ENCODE measurements at places on chromosomes 6 and 20.

- no peak for DNase-seq
These were observed 142.9 kb upstream of the OLIG3 start for GRCh38 chr6:137637121-137637520.

DNA sequence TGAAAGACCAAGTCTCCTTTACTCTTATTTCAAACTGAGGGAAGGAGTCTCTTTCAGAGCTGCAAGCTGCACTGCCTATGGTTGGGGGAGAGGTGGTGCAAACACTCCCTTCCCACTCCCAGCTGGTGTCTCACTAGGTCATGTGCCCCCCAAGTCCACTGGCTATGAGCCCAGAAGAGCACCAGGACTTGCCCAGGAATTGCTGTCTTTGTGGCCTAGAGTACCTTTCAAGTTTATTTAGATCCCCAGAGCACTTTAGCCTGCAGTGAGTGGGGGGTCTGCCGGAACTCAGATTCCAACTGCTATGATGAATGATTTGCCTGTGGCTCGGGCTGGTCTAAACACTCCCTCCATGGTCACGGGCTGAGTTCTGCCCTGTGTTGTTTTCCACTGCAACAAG is 192.6 kb upstream of the CITED2 start:
- no peak for DNase-seq

GRCh38 chr6:157034436-157035230 is 257.5 kb downstream of the ARID1B start:
- no peak for DNase-seq

- DNase-seq: no peak
These were observed 29.1 kb downstream of the TRAM2 start for GRCh38 chr6:52547647-52548352.

DNA sequence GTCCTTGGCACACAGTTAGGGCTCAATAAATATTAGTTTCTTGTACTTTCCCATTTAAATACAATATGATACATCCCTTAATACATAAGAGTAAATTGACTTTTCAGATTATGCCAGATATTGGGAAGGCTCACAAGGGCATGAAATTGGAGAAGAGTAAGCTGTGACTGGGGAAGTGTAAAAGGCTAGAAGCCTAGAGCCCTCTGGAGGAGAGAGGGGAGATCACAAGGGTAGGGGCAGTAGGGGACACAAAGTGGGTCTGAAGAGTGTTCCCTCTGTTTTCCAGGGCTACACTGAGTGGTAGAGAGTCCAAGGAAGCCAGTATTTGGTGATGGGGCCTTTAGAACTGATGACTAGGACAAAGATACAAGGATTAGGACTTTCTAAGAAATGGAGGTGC is 562.9 kb upstream of the CHD6 start:
- DNase-seq: no peak

DNA sequence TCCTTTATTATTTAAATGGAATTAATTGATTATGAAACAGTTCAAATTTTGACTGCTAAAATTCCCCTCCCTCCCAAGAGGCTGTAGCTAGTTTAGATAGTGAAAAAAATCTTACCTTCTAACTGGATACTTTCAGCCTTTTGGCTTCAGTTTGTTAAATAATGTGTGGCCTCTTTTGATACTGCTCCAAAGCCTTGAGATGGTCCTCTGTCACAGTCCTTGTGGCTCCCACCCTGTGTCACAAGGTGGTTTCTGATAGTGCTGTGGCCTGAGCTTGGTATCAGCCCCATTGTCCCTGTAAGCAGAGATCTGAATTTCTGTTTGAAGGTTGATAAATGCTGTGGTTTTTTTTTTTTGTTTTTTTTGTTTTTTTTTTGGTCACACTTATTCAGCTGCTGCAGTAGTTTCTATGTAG is 20.8 kb downstream of the PANK2 start:
- no peak for DNase-seq

DNA sequence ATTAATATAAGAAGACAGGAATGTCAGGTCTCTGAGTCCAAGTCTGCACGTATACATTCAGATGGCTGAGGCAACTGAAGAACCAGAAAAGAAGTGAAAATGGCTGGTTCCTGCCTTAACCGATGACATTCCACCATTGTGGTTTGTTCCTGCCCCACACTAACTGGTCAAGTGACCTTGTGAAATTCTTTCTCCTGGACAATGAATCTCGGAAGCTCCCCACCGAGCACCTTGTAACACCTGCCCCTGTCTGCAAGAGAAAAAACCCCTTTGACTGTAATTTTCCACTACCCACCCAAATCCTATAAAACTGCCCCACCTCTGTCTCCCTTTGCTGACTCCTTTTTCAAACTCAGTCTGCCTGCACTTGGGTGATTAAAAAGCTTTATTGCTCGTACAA is 140.4 kb downstream of the SYNE1 start:
- no peak for DNase-seq

- no peak for DNase-seq
These were observed 77.7 kb upstream of the CLDN20 start for GRCh38 chr6:155186052-155186658.

DNA sequence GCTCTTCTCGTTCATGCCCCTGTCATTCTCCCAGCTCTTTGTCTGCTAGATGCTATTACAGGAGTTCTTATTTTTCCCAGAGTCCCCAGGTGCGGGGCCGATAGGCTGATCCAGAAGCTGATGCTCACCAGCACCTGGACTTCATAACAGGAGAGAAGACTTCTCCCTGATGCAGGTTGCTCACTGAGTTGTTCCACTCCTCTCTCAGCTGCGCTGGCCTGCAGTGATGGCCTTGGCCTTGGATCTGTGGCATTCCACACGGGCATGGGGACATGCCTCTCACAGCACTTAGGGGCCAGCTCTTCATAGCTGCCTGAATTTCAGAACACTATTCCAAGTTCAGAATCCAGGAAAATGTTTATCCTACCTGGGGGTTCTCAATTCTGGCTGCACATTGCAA is 7.1 kb upstream of the TXNDC5 start:
- no peak for DNase-seq

DNA sequence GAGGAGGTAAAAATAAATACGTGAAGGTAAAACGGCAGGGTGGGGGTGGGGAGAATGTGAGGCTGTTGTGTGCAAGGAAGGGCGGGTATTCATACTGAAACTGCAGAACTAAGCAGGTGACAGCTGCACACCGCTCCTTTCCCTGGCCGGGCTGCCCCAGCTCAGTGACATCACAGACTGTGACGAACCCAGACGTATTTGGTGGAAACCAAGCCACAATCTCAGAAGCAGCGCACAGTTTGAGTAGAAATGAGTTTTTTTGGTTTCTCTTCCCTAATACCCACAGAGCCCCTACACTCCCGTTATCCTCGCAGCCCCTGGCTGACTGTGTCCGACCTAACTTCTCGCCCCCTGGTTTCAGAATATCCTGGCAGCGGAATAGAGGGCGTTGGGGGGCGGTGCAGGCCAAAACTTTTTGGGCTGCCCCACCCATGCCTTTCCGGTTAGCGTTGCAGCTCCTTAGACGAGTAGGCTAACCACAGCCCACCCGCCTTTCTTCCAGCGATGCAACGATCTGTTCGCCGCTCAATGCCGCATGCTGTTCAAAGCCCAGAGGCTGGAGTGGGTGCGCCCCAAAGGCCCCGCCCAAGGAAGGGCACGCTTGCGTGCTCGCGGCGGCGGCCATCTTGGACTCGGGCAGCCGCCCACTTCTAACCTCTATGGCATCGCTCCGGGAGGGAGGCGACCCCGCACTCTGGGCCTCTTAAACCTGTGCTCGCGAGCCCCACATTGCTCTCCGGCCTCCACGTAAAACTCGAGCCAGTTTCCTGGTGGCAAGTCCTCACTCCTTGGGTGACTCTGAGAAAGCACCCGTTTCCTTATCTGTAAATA is 9.1 kb downstream of the BAK1 start:
- peak; percentile 91 for DNase-seq

DNA sequence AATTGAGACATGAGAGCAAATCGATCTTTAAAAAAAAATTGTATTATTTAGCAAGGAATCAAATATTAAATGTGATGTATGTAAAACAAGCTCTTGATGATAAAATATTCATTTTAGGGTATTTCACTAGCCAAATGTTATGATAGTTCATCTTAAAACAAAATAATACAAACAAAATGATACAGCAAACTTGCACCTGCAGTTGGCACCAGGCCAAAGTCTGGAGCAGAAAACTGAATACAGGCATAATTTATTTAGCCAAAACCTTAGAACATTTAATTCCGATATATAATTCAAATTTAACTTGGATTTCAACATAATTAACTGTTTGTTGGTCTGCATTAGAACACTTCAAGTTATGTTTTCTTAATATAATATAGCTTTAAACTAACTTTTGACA is 60.9 kb downstream of the EPHA7 start:
- no peak for DNase-seq

- DNase-seq: no peak
These were observed 4.9 kb downstream of the POLR1C start for GRCh38 chr6:43521836-43522235.

DNA sequence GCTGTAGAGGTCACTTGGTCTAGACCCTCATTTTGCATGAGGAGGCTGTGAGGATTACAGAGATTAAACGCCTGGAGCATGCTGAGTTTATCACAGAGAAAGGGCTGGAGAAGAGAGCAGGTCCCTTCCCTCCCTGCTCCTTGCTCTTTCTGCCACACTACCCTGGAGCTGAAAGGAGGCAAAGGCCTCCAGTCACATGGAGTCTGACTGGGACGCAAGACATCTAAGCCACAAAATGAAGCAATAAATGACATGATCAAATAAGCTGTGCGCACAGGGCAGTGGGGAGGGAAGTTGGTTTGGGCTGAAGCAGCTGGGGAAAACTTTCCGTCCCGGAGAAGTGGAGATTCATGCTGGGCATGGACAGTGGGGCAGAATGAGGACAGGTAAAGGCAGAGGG is 33.3 kb downstream of the ATXN1 start:
- no peak for DNase-seq

GRCh38 chr6:152184917-152185574 is 377.6 kb downstream of the ESR1 start:
- DNase-seq: no peak

GRCh38 chr20:48971956-48972355 is 50.4 kb downstream of the ARFGEF2 start:
- DNase-seq: no peak

- DNase-seq: no peak
These were observed 13.5 kb upstream of the GFOD1 start for GRCh38 chr6:13500915-13501314.

DNA sequence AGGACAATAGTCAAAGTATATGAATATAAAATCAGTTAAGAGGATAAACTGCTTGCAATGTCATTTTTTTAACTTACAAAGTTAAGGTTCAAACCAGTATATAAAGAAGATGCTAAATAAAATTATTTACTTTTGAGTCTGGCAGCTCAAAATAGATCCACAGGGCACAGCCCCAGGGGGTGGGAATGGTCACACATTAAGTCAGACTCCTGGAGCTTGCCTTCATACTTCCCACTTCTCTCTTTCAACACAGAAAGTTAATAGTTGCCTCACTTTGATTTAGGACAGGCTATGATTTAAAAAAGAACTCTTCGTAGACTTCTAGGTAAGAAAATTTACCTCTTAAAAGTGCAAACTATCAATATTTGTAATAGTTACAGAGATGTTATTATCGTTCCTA is 158.3 kb upstream of the RUNX2 start:
- DNase-seq: no peak

DNA sequence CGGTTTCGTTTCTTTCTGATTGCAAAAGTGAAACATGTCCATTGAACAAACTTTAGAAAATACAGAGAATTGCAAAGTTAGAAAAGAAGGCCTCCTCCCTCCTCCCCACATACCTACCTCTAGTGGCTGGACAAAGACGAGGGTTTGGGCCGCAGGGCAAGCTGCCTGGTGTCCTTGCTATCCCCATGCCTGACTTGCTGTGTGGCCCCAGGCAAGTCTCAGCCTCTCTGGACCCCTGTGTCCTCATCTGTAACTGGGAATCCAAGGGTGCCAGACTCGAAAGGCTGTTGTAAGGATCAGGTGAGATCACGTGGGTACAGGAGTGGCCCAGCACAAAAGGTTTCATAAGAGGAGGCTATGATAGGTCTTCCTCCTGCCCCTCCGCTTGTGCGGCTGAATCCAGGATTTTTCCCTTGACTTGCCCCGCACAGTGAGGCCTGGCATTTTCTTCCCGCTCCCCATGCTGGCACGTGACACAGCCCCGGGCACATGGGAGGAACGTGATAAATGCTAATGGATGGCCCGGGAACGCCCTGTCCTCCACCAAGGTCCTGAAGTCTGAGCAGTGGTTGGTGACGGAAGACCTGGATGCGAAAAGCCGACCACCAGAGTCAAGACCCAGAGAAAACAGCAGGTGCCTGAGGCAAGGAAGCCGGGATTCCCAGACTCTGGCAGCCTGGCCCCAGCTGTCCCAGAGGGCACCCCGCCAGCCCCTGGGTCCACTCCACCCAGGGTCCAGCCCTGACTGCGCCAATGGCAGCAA is 55.8 kb downstream of the UBE2V1 start:
- no peak for DNase-seq

GRCh38 chr6:49939993-49940498 is 23.9 kb downstream of the DEFB114 start:
- no peak for DNase-seq

- no peak for DNase-seq
These were observed 104.8 kb downstream of the ARID1B start for GRCh38 chr6:156881687-156882629.

DNA sequence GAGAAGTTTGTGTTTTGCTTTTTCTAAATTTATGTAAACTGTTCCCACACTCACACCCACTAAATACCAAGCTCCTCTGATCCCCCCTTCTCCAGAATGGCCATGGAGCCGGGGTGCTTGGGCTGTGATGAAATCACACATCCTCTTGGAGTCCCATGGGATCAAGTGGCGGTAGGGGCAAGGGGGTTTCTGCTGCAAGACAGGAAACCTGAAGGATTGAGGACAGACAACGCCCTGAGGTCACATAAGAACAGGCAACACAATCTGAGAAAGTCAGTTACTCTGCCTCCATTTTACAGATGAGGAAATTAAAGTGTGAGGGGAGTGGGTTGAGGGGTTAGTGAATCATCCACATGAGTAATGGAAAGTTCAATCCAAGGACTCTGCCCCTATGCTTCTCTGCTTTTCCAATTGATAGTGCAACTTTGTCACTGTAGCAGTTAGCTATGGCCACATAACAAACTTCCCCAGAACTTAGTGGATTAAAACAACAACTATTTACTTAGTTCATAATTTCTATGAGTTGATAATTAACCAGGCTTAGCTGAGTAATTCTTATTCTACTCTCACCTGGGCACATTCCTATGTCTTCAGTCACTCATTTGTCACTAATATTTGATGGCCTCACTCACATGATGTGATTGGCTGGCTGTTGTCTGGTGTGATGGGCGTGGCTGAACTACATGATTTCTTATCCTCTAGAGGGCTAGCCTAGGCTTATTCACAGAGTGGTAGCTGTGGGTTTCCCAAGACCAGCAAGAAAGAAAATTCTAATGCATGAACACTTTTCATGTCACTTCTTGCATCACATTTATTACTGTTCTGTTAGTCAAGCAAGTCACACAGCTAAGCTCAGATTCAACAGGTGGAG is 311.1 kb upstream of the RNF24 start:
- DNase-seq: no peak

GRCh38 chr20:40765814-40766480 is 76.9 kb upstream of the MAFB start:
- DNase-seq: no peak

GRCh38 chr20:20571068-20571780 is 141.2 kb downstream of the RALGAPA2 start:
- DNase-seq: no peak
